ENCODE measurements at places on chromosomes 5 and 9.

GRCh38 chr5:38478878-38479277, 77.6 kb downstream of the LIFR start:
- DNase-seq, result no peak

DNA sequence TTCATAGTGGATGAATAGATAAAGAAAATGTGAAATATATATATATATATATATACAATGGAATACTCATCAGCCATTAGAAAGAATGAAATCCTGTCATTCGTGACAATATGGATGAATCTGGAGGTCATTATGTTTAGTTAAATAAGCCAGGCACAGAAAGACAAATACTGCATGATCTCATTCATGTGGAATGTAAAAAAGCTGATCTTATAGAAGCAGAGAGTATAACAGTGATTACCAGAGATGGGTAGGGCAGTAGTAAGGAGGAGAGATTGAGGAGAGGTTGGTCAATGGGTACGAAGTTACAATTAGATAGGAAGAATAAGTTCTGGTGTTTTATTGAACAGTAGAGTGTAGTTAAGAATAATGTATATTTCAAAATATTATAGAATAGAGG, 19.7 kb upstream of the PCDHAC2 start:
- no peak for DNase-seq

DNA sequence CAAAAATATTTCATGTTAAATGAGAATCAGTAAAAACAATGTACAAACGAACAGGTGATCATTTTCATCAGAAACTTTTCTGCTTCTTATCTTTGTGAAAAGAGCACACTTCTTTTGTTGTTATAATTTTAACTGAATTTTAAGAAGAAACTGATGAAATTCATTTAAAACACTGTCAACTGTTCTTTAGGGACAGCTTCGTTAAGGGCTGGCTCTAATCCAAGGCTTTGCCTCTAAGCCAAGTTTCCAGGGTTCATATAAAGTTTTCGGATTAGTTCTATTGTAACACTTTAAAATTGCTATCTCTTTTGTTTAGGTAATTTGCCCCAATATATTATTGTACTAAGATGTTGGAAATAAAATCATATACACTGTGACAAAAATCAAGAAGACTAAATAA, 559.2 kb downstream of the TUSC1 start:
- no peak for DNase-seq

DNA sequence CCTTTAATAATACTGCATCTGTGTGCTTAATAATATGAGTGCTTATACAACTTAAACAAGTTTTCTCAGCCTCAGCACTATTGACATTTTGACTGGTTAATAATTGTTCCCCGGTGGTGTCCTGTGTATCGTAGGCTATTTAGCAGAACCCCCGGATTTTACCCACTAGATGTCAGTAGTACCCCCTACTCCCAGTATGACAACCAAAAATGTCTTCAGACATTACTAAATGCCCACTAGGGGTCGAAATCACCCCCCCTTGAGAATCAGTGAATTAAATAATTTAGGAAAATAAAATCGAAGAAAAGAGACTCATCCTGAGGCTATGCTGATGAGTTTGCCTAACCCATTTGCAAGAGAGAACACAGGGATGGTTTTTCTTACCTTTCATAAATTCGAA, 166.3 kb downstream of the ATP10B start:
- no peak for DNase-seq

GRCh38 chr9:20065796-20066700, 277.2 kb upstream of the SLC24A2 start:
- no peak for DNase-seq

DNA sequence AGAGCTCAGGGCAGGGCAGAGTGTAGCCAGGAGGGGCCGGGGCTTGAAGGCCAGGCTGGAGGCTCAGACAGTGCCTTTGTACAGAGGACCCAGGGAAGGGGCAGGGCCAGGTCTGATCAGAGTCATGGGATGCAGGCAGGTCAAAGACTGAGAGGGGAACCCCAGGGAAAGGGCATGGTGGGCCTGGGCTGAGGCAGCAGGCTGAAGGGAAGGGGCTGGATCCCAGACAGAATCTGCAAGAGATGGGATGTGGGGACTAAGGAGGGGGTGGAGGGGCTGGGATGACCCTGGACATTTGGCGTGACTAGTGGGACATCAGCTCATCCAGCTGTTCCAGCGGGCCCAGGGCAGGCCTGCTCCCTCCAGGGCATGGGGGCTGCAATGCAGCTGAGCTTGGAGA, 15.5 kb upstream of the MRNIP start:
- no peak for DNase-seq

GRCh38 chr9:88697764-88698432, 162.9 kb downstream of the NXNL2 start:
- DNase-seq, result no peak

DNA sequence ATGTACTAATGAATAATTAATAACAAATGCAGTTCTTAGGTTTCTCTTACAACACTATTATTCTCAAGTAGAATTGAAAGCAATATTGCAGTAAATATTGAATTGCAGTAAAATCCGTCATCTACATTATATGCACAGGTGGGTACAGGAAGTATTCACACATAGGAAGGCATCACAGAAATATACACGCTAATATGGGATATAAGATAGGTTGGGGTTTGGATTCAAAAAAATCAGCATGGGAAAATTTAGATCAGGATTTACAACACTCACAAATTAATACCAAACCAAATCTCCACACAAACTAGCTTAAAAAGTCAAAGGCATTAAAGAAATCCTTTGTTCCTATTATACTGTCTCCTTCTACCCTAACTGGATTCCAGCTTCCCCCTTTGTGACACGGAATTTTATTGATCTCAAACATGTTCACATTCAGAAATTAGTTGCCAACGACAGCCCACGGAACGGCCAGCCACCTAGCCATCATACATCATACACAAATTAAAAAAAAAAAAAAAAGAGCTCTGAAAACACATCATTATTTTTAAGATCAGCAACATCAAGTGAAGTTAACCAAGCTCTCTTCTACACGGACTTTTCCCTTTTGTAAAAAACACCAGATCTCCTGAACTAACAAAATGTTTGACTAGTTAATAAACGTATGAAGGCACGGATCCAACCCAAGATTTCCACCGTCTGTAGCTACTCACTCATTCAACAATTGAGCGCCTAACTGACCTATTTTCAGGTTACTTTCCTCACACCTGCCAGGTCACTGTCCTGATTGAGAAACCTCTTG, 2.2 kb downstream of the NR6A1 start:
- DNase-seq, result no peak

DNA sequence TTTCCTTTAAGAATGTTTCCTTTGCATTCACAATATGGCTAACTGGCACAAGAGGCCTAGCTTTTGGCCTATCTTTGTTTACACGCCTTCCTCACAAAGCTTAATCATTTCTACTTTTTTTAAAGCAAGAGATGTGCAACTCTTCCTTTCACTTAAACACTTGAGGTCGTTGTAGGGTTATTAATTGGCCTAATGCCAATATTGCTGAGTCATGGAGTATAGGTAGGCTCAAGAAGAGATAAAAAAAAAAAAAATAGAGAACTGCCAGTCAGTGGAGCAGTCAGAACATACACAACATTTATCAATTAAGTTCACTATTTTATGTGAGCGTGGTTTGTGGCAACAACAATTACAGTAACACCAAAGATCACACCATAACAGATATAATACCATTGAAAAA, 5.9 kb downstream of the FKBP15 start:
- no peak for DNase-seq
